ENCODE measurements at places on chromosomes 11 and 22.

DNA sequence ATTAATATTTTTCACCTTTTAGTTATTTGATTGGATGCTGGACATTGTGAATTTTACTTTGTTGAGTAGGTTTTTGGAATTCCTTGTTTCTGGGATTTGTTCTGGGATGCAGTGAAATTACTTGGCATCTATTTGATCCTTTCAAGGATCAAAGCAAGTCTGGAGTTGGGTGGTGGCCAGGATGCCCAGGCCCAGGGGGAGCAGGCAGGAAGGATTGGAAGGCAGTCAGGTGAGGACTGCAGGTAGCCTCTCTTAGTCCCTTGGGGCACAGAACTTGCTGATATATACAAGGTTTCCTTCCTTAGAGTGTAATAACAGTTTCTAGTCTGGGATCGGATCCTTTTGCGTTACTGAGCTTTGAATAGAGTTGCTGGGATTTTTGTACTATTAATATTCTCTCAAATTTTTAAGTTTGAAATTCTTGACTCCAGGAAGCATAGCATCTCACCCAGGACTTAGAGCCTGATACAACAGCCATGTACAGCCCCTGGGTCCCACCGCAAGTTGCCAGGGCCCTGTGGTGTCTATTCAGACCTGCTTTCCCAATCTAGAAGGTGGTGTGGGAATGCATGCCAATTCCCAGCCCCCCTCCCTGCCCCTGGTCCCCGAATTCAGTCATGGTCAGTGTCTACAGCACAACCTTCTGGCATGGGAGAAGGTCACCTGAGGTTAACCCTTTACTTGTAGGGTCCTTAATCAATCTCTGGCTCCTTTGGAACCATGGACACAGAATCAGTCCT, 6.1 kb downstream of the ZNF74 start:
- no peak for DNase-seq

GRCh38 chr11:134181707-134182106, 42.1 kb downstream of the NCAPD3 start:
- DNase-seq = no peak

- DNase-seq = peak; percentile 57
Measured at GRCh38 chr11:35170503-35170902, 31.5 kb downstream of the CD44 start.

DNA sequence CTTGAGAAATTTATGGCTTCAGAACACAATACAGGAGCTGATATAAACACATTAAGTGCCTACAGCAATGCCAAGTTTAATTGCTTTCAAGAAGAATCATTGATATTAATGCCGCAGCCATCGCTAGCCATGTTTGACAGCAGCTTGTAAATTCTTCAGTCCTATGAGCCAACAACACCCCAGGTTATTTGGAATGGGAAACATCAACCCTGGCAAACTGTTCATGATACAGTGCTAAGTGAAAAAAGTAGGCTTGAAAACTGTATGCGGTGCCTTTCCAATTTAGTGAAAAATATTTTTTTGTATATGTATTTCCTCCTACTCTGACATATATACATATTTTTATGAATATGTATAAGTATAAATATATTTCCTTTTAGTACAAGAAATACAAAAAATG, 142.6 kb downstream of the CSNK2A3 start:
- no peak for DNase-seq

DNA sequence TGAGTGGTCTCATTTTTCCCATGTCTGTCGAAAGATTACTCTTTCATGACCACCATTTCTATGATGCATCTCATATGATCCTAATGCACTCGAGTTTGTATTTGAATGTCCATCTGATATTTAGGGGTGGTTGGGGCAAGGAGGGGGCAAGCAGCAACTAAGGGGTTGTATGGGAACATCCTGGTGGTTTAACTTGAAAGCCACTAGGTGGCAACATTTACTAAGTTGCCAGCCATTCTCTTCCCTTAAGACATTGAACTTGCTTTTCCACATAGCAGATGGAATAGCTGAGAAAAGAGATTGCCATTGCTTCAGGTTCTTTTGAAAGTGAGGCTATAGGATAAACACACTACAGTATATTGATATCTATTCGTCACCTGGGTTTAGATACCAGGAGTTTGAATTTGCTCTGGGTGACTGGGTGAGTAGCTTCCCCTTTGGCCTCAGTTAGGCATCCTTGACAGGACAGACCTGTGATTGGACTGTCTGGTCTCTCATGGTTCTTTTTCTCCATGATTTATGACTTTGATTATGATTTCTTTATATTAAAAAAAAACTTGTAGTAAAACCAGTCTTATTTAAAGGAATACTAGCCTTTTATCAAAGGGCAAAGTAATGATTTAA, 32.4 kb downstream of the NF2 start:
- DNase-seq = peak; percentile 77

- DNase-seq = peak; percentile 69
Measured at GRCh38 chr11:102115557-102115956, 5.3 kb downstream of the YAP1 start.

All from mesenchymal stem cell (in vitro differentiated cells and primary cell).